ENCODE measurements at places on chromosomes 7 and 10.

DNA sequence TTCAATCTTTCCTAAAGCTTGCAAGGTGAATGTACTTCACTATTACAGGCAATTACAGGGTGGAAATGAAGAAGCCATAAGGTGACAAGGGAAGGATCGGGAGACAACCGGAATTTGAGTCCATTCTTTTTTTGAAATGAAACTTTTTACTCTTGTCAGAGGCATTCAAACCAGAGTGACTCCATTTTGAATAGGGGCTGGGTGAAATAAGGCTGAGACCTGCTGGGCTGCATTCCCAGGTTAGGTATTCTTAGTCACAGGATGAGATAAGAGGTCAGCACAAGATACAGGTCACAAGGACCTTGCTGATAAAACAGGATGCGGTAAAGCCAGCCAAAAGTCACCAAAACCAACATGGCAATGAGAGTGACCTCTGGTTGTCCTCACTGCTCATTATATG lies 363.3 kb downstream of the TYW1 start:
- no peak for DNase-seq

DNA sequence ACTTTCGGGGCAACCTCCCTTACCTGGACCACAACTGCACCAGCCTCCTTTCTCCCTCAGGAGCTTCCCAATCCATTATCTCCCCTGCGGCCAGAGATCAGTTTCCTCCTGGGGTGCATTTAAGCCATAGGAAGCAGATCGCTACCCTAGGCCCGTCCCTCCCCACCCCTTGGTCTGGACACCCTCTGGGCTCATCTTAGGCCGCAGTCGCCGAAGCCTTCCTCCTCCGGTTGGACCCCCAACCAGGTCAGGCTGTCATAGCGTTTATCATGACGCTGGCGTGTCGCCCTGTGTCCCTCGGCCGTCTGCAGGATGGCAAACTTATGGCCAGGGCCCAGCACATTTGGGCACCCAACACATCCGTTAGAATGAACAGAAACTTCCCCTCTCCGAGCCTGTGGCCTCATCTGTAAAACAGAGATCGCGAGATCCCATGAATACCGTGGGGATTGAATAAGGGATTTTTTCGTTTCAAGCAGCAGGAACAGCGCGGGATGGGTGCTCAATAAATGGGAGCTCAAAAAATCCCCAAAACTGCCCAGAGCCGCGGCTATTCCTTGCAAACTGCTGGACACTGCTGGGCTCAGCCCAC lies 669 bp upstream of the AP5Z1 start:
- DNase-seq, result no peak

- no peak for DNase-seq
These were observed 37.6 kb downstream of the JAKMIP3 start for GRCh38 chr10:132103116-132103910.

DNA sequence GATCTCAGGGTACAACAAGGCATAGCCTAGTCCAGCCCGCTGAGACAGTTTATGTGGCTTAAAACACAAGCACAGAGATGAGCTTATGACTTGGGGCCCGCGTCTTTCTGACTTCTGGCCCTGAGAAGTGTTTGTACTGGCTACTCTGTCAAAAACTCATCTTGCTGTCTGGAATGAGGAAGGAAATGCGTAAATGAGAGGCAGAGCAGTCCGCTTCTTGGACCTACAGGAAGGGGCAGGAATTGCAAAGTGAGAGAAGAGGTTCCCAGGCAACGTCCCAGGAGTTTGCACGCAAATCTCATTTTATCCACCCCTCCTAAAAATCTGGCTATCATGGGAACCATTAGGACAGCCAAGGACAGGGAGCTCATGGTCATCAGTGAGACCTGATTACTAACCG lies 5.5 kb downstream of the ANXA11 start:
- DNase-seq, result no peak

- DNase-seq, result no peak
These were observed 88.6 kb downstream of the GFRA1 start for GRCh38 chr10:116184512-116184794.

Measured in stimulated activated CD4-positive, alpha-beta T cell treated with anti-CD3 and anti-CD28 coated beads, TNF-alpha, amount 100 ng/mL, for 1 hour (primary cell).